ENCODE measurements at places on chromosomes 7 and 10.

DNA sequence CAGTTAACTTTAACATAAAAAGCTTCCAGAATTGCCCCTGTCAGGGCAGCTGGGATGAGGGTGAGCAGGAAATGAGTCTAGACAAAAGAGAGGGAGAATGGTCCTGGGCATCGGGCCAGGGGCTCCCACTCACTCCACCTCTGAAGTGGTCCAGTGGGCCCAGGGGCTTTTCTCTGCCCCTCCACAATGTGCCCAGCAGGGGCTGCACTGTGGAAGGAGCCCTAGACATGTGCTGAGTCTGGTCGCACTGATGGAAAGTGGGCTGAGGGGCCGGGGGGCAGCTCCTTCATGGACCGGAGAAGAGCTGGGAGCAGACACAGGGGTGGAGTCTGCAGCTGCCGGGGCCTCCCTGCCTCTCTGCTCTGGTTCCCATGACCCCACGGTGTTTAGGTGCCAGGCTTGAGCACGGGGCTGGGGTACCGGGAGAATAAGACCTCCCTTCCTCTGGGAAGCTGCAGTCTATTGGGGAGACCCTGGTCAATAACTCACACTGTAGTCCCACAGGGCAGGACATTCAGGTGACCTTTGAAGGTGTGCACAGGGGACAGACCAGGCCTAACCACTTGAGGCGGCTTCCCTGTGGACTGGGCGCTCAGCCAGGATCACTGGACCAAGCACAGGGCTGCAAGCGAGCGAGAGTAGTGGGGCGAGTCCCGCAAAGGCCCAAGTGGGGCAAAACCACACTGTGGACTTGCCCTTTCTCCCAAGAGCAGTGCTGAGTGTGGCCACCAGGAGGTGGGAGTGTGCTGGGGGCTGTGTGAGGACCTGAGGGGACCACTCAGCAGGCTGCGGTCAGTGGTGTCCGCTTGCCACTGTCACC is 6.1 kb downstream of the ADCY1 start:
- no peak for DNase-seq

- DNase-seq, result no peak
These were observed 178.8 kb downstream of the TPK1 start for GRCh38 chr7:144656965-144657517.

DNA sequence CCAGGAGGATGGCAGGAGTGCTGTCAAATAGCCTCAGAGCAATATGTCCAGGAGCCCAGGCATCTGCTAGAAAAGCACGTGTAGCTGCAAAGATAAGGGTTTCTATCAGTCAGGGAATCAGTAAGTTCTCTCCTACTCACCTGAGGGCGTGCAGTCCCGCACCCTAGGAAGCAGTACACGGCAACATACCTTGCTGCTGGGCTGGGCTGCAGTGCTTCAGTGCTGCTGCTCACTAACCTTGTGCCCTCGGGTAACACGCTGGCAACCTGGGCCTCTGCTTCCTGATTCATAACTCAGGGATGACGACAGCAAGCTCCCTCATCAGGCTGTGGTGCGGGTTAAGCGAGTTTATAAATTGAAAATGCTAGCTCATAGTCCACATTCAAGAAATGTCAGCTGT is 29.5 kb upstream of the CCNY start:
- DNase-seq, result peak; percentile 94

- no peak for DNase-seq
These were observed 38.0 kb downstream of the EGFR start for GRCh38 chr7:55056577-55057480.

- no peak for DNase-seq
These were observed 513.3 kb downstream of the MDFIC start for GRCh38 chr7:115435178-115435577.

DNA sequence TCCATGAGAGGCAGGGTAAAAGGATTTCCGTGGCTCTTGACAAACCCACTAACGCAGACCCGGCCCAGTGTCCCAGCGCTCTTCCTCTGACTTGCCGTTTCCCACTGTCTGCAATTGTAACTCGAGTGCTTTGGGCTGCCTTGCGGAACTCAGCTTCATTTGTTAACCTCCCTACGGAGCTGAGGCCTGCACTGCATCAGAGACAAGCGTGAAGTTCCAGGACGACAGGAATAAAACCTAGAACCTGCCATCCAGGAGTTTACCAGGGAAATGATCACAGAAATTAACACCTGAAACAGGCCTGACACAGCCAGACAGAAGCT is 76.2 kb downstream of the SFMBT2 start:
- no peak for DNase-seq

- no peak for DNase-seq
These were observed 22.4 kb downstream of the MTURN start for GRCh38 chr7:30157204-30157603.
